ENCODE measurements at places on chromosomes 12 and 14. TPM values are rescaled to one million over a fixed set of nuclear protein-coding genes. Genes with fewer than 3 reads are reported as not detected.

Gene SLC17A8
- total RNA-seq: not detected

- DNase-seq: no peak
These were observed 592.5 kb upstream of the ATP2B1 start for GRCh38 chr12:90301095-90301494.

Gene CLMN
- 40.1 TPM for total RNA-seq

GRCh38 chr12:27576667-27577347, 52.8 kb downstream of the PPFIBP1 start:
- no peak for DNase-seq

- no peak for DNase-seq
These were observed 3.3 kb downstream of the NRXN3 start for GRCh38 chr14:78173346-78174035.

DNA sequence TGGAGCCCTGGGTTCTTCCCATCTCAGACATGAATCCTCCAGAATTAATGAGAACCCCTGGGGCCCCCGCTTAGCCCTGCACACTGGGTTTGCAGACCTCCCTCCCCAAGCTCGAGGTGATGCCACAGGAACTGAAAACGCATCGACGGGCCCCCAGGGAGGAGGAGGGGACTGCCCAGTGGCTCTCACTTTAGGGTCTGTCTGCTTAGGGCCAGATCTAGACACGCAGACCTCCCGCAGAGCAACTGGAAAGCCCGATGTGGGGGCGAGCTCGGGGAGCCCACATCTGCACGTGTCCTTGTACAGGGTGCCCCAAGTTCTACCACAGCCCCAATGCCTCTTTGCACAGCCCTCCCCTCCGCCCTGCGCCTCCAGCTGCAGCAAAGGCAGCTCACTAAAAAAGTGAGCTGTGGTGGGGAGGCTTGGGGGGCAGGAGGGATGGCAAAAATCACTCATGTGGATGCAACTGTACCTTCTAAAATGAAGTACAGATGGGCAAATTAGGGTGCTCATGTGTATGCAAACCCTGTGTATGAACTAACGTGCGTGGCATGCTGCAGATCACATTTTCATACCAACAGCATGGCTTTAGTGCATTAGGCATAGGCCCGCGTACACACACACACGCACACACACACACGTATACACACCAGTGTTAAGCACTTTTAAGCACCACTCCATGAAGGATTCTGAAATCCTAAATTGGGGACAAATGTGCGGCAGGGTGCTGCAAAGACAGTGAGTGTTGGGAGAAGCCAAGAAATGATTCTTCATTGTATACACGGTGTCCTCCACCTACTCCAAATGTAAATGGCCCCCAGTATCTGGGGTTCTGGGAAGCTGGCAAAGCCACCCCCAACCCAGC, 99.9 kb upstream of the MAP1LC3B2 start:
- DNase-seq: peak; percentile 61

- DNase-seq: no peak
These were observed 2.8 kb upstream of the MARK3 start for GRCh38 chr14:103382376-103382775.

DNA sequence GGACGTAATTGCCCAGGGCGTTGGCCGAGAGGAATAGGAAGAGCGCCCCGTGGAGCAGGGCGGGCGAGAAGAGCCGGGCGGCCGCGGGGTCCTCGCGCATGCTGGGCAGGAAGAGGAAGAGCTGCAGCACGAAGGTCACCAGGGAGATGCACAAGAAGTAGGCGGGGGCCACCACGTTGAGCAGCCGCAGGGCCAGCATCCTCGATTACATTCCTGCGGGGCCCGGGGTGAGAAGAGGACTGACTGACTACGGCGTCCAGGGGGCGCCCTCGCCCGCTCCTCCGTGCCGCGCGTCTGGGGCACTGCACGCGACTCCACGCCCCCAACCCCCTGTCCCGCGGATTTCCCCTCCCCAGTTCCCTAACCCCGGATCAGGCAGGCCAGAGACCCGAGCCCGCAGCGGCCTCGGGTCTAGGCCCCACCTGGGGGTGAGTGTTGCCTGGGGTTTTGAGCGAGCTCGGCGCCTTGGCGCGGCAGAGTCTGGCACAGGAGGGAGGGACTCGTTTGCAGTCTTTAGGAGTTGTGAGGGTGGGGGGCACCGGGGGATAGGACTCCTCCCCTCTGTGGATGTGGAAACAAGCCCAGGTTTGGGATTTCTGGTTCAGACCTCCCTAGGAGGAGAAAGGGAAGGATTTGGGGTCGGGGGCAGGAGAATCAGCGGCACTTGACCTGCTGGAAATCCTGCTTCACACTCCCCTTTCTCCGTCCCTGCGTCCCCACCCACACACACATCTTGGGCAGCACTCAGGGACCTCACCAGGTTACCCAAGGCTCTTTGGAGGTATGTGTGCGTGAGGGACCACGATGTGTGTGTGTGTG, 1.8 kb downstream of the ZDHHC22 start:
- peak; percentile 87 for DNase-seq

Gene CCDC198
- total RNA-seq: not detected

DNA sequence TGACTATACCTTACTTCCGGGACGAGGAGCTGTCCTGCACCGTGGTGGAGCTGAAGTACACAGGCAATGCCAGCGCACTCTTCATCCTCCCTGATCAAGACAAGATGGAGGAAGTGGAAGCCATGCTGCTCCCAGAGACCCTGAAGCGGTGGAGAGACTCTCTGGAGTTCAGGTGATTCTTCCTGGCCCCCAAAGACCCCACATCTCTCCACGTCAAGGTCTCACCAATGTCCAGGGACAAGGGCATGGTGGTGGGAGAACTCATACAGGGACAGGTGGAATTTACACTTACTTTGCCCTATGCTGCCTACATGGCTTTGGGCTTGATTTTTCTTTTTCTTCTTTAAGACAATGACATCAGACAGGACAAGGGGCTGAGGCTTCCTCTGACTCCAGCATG, 7.1 kb downstream of the SERPINA3 start:
- no peak for DNase-seq

Gene MYO1A
- total RNA-seq: 0.11 TPM

Gene POLE
- 49.5 TPM for total RNA-seq

Gene GDF3
- total RNA-seq: not detected

Gene POTEM
- not detected for total RNA-seq

Gene RNF212B
- not detected for total RNA-seq

Gene RAB35
- total RNA-seq: 29.4 TPM

DNA sequence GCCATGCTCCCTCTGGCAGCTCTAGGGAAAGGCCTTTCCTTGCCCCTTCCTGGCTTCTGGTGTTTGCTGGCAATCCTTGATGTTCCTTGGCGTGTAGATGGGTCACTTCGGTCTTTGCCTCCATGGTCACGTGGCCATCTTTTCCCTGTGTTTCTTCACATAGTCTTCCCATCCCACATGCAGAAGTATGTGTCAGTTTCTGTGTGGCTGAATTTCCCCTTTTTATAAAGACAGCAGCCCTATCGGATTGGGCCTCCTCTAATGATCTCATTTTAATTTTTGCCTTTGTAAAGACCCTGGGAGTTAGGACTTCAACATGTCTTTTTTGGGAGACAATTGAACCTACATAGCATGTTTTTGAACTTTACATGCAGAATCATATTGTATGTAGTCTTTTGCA, 107.2 kb upstream of the FGD4 start:
- peak; percentile 72 for DNase-seq

Gene TUNAR
- not detected for total RNA-seq

- DNase-seq: no peak
These were observed 111.1 kb upstream of the SCAF11 start for GRCh38 chr12:46101485-46101869.

DNA sequence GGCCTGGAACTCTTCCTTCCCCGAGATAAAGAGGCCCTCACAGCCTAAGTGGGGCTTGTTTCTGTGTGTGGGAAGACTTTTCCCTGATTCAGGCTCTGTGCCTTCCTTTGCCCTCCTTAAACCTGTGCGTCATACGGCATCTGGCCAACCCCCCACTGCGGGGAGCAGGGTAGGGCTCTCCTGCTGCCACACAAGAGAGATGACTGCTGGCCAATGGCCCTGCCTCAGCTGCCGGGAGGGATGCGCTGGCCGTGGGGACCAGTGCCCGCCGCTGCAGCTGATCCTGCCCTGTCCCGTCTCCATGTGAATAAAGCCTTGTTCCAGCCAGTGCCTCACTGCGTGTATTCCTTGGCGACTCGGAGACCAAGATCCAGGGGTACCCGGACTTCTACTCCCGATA, 42.5 kb upstream of the BEGAIN start:
- DNase-seq: no peak

DNA sequence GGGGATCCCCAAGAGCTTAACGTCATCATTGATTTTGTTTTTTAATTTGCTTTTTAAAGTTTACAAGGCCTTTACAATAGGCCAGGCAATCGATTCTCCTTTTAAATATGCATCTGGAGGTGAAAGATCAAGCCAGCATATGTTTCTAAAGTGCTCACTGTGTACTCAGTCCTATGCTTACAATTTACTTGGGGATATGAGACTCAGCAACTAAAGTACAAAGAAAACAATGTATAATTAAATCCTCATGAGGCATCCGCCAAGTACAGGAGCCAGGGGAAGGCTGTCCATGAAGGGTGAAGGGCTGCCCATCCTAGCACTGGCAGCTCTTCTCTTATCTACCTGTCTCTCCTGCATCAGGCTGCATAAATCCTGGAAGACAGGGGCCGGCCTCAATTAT, 11.8 kb downstream of the CCDC92 start:
- DNase-seq: no peak

DNA sequence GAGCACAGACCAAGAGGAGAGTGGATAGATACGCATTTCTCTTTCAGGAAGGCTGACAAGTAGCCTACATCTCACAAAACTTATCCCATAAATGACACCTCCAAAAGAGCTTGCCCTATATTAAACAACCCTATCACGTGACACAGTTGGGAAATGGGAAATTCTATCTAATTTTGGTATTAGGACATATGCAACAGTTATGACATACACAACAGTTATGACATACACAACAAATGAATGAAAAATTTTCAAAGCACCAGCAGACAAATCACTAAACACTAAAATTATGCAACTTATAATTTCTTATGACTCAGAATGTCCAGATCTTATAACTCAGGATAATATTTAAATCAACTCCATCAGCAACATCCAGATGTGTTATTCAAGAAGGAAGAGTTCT, 54.1 kb downstream of the DUSP16 start:
- DNase-seq: no peak

GRCh38 chr12:71524626-71525025, 85.0 kb downstream of the LGR5 start:
- DNase-seq: no peak

- DNase-seq: no peak
These were observed 40.0 kb upstream of the FOXN3 start for GRCh38 chr14:89457007-89457406.

Gene ZNF385A
- total RNA-seq: 12.2 TPM

Gene FOXG1
- total RNA-seq: not detected
